ENCODE measurements at places on chromosomes 11 and 22. TPM values are rescaled to one million over a fixed set of nuclear protein-coding genes. Genes with fewer than 3 reads are reported as not detected.

DNA sequence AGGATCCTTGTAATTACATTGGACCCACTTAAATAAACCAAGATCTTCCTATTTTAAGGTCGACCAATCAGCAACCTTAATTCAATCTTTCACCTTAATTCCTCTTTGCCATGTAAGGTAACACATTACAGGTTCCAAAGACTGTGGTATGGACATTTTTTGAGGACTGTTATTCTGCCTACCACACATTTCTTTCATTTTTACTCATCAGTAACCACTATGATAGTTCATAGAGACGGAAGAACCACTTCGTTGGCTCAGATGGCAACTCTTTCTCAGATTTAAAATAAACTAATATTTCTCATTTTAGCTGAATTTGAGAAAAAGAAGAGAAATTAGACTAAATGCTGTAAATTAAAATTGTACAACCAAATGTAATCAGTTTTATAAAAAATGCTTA lies 96.3 kb downstream of the PAX6 start:
- no peak for DNase-seq

- no peak for DNase-seq
These were observed 7.5 kb upstream of the SREBF2 start for GRCh38 chr22:41825376-41825775.

DNA sequence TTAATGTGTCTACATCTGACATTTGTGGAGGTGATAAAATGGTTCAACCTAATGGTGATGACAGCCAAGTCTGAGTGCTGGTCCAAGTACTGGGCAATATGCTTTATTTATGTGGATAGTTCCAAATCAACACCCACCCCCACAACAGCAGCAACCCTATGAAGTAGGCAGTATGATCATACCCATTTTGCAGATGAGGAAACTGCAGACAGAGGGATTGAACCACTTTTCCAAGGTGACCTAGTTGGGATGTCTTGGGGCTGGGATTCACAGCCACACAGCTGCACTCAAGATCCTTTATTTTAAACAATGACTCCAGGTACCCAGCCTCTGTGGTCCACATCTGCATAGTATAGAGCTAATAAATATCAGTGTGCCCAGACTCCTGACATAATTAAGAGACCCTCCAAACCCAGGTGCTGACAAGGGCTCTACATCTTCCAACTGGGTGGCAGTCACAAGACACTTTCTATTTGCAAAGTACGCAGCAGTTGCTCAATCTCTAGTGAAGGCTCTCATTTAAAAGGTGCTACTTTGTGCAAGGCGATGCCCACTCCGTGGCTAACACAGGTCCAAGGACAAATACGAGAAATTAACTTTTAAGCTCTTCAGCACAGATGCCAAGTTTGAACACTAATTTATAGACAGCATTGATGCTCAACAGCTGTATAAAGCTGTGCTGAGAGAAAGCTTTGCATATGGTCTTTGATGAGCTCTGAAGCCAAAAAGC lies 426.6 kb downstream of the LARGE1 start:
- DNase-seq: no peak

Gene SSTR3
- polyA plus RNA-seq: 0.66 TPM

Gene TEX12
- polyA plus RNA-seq: not detected

- DNase-seq: no peak
These were observed 23.5 kb downstream of the BBOX1 start for GRCh38 chr11:27064086-27064485.

DNA sequence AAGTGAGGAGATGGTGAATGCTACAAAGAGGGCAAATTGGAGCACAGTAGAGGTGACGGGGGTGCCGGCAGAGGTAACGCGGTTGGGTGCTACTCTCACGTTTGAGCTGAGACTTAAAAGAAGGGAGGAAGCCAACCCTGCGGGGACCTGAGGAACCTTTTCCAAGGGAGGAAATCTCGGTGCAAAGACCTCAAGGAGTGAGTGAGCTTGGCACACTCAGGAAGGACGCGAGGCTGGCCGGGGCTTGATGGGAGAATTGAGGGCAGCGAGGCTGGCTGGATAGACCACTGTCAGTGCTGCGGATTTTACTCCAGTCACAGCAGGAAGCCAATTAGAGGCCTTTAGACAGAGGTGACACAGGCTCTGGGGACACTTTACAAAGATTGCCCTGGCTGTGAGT lies 25.0 kb downstream of the TSKU start:
- DNase-seq: no peak

- DNase-seq: no peak
These were observed 43.0 kb upstream of the API5 start for GRCh38 chr11:43268786-43269185.

Gene FLRT1
- polyA plus RNA-seq: 3.6 TPM

DNA sequence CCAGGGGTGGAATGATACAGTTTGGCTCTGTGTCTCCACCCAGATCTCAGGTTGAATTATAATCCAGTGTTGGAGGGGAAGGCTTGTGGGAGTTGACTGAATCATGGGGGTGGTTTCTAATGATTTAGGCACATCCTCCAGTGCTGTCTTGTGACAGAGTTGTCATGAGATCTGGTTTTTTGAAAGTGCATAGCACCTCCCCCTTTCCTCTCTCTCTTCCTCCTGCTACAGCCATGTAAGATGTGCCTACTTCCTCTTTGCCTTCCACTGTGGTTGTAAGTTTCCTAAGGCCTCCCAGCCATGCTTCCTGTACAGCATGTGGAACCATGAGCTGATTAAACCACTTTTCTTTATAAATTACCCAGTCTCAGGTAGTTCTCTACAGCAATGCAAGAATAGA lies 45.1 kb downstream of the THAP12 start:
- DNase-seq: no peak

DNA sequence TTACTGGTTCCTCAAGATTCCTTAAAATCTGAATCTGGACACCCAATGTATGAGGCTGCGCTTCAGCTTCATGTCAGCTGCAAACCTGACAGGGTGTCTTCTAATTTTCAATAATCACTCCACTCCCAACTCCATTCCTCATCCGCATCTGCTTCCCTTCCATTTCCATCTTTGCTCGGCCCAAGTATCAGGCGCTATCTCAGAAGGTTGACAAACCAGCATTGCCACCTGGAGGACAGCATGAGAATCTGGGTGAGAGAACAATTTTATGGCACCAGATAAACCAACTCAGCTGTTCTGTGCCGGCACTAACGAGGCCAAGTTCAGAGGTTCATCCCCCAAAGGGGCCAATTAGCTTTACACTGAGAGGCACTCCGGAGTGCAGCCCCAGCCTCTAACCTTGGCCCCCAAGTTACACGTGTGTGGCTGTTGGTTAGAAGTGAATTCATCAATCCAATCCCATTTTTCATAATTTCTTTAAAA lies 79.1 kb upstream of the LMO2 start:
- DNase-seq: peak; percentile 44

Gene JRKL
- polyA plus RNA-seq: 20.8 TPM

DNA sequence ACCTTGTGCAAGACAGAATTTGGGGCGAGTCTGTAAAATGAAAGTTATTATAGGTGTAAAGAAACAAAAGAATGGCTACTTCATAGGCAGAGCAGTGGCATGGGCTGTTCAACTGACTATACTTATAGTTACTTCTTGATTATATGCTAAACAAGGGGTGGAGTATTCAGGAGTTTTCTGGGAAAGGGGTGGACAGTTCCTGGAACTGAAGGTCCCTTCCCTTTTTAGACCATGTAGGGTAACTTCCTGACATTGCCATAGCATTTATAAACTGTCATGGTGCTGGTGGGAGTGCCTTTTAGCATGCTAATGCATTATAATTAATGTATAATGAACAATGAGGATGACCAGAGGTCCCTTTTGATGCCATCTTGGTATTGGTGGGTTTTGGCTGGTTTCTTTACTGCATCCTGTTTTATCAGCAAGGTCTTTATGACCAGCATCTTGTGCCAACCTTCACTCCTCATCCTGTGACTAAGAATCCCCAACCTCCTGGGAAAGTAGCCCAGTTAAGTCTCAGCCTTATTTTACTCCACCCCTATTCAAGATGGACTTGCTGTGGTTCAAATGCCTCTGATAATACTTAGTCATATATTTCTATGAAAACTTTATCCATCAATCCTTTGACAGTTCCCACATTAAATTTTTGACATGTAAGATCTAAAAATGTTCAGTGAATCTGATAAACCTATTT lies 118.6 kb downstream of the ARHGAP42 start:
- DNase-seq: no peak

Gene TMEM151A
- not detected for polyA plus RNA-seq

GRCh38 chr22:36417281-36417686 lies 29.5 kb upstream of the MYH9 start:
- no peak for DNase-seq

DNA sequence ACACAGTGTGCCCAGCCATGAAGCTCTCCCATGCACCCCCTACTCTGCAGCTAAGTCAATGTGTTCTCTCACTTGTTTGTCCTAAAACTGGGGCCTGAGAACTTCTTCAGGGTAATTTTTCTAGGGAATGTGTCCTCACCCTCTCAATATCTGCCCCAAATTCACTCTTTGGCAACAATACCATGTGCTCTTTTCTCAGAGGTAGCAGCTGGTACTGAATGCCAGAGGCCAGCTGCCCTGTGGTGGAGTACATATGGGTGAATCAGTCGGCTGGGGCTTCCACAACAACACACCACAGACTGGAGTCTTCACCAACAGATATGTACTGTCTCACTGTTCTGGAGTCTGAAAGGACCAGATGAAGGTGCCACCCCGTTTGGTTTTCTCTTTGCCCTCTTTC lies 97.7 kb upstream of the TOP3B start:
- DNase-seq: no peak

DNA sequence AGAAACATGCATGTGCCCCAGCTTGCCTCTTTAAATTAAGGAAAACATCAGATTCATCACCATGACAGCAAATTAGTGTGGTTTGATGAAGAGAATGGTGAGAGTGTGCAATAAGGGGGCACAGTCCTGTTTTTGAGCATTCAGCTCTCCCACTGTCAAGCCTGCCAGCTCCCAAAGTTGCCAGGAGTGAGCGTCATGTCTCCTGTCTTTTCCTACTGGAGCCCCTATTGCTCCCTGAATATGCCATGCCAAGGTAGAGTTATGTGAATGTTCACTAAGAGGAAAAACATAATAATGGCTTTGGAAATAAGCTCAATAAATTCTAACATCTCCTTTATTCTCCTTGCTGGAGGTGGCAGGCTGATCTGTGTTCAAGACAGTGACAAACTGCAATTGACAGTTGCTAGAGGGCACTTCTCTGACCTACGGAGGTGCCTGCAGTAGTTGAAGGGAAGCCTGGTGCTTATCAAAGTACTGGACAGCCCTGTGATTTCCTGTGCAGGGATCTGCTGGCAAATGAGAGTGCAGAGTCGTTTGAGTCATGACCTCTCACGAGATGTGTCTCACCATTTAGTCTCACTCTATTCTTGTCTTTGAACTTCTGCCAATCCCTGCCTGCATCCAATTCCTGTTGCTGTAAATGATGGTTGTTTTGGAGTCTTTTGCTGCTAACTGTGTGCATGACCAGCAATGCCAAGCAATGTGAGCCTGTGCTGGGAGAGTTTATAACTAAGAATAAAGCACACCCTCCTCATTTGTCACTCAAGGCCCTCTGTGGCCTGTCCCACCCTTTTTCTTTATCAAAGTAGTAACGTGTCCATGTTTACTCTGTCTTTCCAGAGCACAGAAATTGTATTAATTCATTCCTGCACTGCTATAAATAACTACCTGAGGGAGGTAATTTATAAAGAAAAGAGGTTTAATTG lies 34.8 kb downstream of the MRGPRX2 start:
- peak; percentile 12 for DNase-seq

GRCh38 chr22:27580311-27580897 lies 221.2 kb downstream of the MN1 start:
- DNase-seq: no peak

- DNase-seq: no peak
These were observed 41.3 kb downstream of the ABTB2 start for GRCh38 chr11:34316347-34317035.

- no peak for DNase-seq
These were observed 32.7 kb downstream of the THOC5 start for GRCh38 chr22:29520851-29521250.

Gene CARD10
- polyA plus RNA-seq: 17.9 TPM

DNA sequence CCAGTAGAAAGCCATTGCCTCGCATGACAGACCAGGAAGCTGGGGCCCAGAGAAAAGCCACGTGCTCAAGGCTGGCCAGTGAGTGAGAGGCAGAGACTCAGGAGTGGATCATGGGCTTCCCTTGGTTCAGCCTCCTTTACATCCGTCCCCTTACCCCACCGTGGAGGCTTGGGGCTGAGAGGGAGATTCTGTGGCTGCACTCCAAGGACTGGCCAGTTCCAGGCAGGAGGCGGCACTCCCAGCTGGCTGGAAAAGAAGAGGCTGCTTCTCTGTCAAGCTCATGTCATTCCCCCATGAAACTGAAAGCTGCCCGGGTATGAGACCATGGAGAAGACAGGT lies 6.6 kb upstream of the ASCL2 start:
- no peak for DNase-seq

DNA sequence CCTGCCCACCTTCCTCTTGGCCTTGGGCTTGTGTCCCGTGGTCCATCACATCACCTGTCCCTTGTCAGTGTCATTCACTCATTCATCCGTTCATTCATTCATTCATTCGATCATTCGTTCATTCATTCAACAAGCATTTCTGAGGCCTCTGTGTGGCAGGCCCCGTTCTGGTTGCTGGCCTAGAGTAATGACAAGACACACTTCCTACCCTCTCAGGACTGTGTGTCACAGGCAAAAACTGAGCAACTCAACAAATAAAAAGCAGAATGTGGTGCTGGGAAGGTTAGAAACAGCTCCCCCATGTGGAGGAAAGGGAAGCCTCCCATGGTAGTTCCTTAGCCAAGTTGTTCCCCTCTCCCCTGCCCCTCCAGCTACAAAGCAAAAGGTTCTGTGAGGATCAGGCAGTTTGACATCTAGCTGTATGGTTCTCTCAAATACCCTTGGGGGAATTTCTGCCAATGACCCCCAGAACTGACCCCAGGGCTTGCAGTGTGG lies 1.6 kb upstream of the OMP start:
- DNase-seq: no peak

GRCh38 chr11:62233730-62234129 lies 8.3 kb upstream of the SCGB1D2 start:
- no peak for DNase-seq

- no peak for DNase-seq
These were observed 32.2 kb upstream of the PLET1 start for GRCh38 chr11:112292785-112293407.

DNA sequence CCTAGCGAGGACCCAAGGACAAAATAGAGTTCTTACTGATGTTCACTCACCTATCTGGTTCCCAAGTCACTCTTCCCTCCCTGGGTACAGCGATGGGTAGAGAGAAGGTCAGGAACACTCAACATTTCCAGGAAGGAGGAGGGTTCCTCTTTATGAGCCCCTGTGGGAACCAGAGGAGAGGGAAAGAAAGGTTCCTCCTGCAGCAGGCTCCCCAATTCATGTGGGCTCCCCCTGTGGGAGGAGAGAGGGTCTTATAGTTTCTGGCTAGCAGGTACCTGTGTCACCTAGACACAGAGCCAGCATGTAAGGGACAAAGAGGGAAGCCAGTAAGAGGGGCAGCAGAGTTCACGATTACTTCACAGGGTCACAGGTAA lies 93.5 kb downstream of the DBX1 start:
- no peak for DNase-seq

GRCh38 chr22:49392841-49393510 lies 434.7 kb downstream of the BRD1 start:
- DNase-seq: no peak
